ENCODE measurements at places on chromosomes 7 and 10. TPM values are rescaled to one million over a fixed set of nuclear protein-coding genes. Genes with fewer than 3 reads are reported as not detected.
A peak's percentile ranks its signal among the peaks of the same experiment; 100 is the strongest.

CAMK1D gene
- 11.7 TPM for total RNA-seq

PNLIPRP2 gene
- not detected for total RNA-seq

SORCS3 gene
- total RNA-seq = 0.10 TPM

PDGFA gene
- total RNA-seq = 25.8 TPM

MAT1A gene
- not detected for total RNA-seq

GPC2 gene
- total RNA-seq = 1.4 TPM

NPY4R2 gene
- not detected for total RNA-seq

SYT15 gene
- not detected for total RNA-seq

CCDC146 gene
- 0.14 TPM for total RNA-seq

GRCh38 chr10:51642581-51642980 is 56.8 kb downstream of the CSTF2T start:
- DNase-seq = no peak

GRCh38 chr10:36730316-36730715 is 395.1 kb upstream of the ANKRD30A start:
- DNase-seq = no peak

GRCh38 chr10:104122225-104123107 is 495 bp downstream of the SFR1 start:
- DNase-seq = no peak

- no peak for DNase-seq
Measured at GRCh38 chr10:5484205-5484604, 15.2 kb downstream of the CALML5 start.

GRCh38 chr10:92222603-92223262 is 68.1 kb downstream of the CPEB3 start:
- peak; percentile 3 for DNase-seq

GRCh38 chr10:76356557-76356956 is 925.1 kb downstream of the LRMDA start:
- no peak for DNase-seq

GRCh38 chr7:23713285-23714149 is 3.5 kb downstream of the STK31 start:
- DNase-seq = peak; percentile 70

- DNase-seq = no peak
Measured at GRCh38 chr7:146781352-146782116, 664.9 kb downstream of the CNTNAP2 start.

DNA sequence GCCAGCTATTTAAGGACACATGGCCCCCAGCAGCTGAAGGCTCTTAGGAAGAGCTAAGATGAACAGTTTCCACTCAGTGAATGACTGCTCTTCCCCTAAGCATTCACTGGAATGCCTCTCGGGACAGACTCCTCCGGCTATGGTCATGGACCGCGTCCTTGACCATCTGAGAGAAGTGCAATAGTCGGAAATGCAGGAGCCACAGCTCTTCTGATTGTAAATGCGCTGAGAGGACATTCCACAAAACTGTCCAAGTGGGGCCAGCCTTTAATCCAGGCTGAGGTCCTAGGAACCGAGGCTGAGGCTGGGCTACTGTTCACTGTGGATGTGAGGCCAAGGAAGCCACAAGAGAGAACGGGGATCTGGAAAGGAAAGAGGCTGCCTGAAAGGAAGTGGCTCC is 162.0 kb upstream of the TMEM72 start:
- DNase-seq = peak; percentile 21

- DNase-seq = no peak
Measured at GRCh38 chr7:117014099-117014656, 60.9 kb downstream of the ST7 start.

- no peak for DNase-seq
Measured at GRCh38 chr10:114323023-114323422, 81.3 kb downstream of the AFAP1L2 start.

- no peak for DNase-seq
Measured at GRCh38 chr10:118735294-118735693, 19.5 kb downstream of the CACUL1 start.

GRCh38 chr7:20779041-20779440 is 7.6 kb downstream of the SP8 start:
- no peak for DNase-seq

GRCh38 chr10:113335592-113335991 is 217.3 kb upstream of the HABP2 start:
- no peak for DNase-seq

- peak; percentile 25 for DNase-seq
Measured at GRCh38 chr10:94428766-94429707, 26.7 kb downstream of the TBC1D12 start.

GRCh38 chr10:72692994-72693781 is 1.2 kb downstream of the MCU start:
- peak; percentile 43 for DNase-seq

- no peak for DNase-seq
Measured at GRCh38 chr7:131232768-131233167, 94.9 kb upstream of the MKLN1 start.

- DNase-seq = no peak
Measured at GRCh38 chr10:650441-650851, 39.0 kb downstream of the DIP2C start.

- DNase-seq = no peak
Measured at GRCh38 chr10:18368682-18369081, 228.5 kb downstream of the CACNB2 start.

DNA sequence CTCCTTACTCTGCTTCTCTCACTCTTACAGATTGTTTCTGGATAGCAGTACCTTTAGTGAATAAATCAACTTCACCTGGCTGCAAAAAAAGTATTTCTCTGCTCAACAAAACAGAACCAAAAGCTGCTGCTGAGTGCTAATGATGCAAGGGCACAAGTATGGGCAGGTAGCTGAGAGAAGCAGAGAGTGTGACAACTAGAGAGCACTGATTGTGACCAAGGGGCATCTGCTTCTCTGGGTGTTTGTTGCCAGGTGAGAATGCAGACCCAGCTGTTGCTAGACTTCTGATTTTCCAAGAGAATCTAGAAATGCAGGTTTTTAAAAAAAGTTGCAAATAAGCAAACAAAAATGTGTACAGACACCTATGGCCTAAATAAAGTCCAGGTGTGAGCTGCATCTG is 25.3 kb upstream of the PPIF start:
- no peak for DNase-seq

- DNase-seq = no peak
Measured at GRCh38 chr7:66187905-66188304, 17.2 kb upstream of the TPST1 start.
